Kidney epithelial cell (primary cell): ENCODE measurements at places on chromosomes 16 and 17.

DNA sequence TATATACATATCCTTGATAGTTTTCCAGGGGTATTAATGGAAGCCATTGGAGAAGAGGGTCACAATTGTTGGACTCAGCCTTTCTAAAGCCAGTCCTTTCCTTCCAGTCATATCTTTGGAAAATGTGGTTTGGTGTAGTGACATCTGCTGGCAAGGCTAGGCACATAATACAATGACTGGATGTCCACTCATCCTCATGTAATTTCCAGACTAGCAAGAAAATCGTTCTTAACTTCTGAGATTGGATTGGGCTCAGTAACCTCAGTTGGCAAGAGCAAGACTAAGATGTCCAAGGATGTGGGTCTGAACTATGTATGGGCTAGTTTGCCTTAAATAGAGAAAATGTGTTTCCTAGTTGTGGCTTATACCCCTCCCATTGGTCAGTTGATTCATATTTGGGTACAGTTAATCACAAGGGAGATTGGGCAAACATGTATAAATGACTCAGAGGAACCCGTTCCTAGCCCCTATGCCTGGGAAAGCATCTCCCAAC is 8.7 kb upstream of the KAT7 start:
- DNase-seq: peak; percentile 18

DNA sequence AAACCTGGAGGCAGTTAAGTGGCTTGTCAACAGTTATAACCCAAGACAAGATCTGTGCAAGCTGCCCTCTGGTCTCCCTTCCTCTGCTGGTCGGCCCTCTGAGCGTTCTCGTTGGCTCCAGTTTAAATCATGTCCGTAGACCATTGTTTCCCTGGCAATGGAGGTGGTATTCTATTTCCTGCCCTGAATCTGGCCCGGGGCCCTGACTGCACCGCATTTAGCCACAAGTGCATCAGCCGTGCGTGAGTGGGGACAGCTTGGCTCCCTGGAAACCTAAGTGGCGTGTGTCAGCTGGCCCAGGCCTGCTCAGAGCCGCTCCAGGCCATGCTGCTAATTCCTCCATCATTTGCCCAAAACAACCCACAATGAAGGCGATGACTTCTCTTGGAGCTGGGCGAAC is 15.0 kb upstream of the MYLK3 start:
- no peak for DNase-seq

GRCh38 chr17:58531661-58532554 is 17.5 kb upstream of the MTMR4 start:
- no peak for DNase-seq

- no peak for DNase-seq
Measured at GRCh38 chr17:81608082-81608481, 28.8 kb downstream of the NPLOC4 start.

DNA sequence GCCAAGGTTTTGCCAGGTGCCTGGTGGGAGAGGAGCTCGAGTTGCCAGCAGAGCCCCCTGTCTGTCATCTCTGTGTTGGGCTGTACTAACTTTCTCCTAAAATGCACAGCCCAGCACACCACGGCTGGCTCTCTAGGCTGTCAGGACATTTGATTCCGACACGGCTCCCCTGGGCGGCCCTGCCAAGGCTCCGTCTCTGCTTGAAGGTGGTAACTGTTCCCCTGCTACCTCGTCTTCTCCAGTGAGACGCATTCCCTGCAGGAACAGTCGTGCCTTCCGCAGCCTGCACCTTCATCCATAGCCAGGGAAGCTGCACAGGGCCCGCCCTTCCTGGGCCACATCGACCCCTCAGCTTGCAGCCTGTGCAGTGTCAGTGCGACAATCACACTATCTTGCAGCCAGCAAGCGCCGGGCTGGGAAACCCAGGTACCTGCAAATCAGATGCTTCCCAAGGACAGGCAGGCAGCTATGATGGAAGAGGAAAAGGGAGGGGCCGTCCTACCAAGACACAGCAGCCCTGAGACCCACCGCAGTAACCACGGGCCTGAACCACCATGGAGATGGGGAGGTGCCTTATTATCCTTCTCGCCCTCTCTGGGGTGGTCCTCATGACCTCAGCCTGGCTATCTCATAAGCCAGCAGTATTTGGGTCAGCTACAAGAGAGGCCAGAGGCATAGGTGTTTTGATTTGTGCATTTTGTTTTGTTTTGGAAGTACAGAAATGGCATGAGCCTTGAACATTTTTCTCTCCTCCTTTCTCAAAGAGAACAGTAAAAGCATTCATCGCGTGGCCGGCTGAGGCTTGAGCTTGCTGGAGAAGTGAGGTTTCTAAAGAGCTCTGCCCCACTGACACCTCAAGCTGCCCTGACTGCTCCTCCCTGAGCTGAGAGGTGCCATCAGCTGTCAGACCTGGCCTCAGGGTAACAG is 361.7 kb upstream of the TNRC6C start:
- DNase-seq: no peak

DNA sequence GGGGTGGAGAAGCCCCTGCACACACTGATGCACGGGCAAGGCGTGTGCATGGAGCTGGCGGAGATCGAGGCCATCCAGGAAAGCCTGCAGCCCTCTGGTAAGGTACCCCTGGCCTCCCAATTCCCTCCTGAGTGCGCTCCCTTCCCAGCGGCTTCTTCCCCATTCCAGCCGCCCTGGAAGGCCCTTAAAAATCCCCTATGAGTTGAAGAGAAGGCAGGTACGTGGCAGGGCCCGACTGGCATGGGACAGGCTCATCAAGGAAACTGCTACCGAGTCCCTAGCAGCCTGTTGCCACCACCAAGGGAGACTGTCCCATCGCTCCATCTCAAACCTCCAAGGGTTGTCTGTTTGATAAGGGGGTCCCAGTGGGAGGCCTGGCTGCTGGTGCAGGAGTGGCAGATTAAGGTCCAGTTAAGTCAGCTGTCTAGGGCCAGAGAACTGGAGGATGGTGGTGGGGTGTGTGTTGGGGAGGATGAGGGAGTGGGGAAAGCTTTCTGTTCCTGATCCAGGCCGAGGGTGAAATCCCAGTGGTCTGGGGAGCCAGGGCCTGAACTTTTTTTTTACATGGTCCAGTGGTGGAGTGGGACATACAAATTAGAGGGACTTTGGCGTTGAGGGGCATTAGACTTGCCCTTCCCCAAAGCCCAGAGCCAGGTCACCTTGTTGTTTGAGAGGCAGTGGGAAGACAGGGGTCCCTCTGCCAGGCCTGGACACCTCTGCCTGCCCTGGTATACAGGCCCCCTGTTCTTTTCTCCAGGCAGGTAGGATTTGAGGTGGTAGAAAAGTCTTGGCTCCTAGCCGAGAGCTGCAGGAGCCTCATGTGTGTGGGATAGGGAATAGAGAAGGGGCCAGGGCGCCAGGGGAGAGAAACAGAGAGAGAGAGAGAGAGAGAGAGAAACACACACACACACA is 994 bp downstream of the IGFBP4 start:
- no peak for DNase-seq

- no peak for DNase-seq
Measured at GRCh38 chr17:35162755-35163154, 15.1 kb downstream of the UNC45B start.

- DNase-seq: no peak
Measured at GRCh38 chr16:50282010-50282538, 15.7 kb downstream of the ADCY7 start.

GRCh38 chr17:75133001-75133400 is 1.5 kb upstream of the NT5C start:
- DNase-seq: no peak

DNA sequence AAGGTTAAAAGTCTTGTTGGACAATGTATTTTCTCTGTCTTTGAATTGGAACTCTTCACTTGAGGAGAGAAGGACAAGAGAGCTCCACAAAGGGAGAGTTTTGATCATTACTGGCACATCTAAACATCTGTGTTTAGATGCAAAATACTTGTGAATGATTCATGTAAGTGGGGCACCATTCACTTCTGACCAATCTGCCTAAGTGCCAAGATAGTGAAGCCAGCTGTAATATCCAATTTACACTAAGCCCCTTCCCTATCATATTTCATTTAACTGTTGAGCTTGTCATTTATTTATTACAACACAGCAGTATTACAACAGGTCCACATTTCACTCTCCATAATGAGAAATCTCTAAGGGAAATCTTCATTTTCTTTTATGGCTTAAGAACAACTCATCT is 832.3 kb upstream of the GOT2 start:
- DNase-seq: no peak

GRCh38 chr17:49229076-49229804 is 1.3 kb downstream of the PHOSPHO1 start:
- no peak for DNase-seq

- no peak for DNase-seq
Measured at GRCh38 chr17:43079641-43080302, 45.4 kb downstream of the BRCA1 start.

GRCh38 chr17:36641331-36641876 is 40.0 kb downstream of the MRM1 start:
- no peak for DNase-seq

GRCh38 chr17:32485261-32486110 is 1.3 kb upstream of the CDK5R1 start:
- no peak for DNase-seq

DNA sequence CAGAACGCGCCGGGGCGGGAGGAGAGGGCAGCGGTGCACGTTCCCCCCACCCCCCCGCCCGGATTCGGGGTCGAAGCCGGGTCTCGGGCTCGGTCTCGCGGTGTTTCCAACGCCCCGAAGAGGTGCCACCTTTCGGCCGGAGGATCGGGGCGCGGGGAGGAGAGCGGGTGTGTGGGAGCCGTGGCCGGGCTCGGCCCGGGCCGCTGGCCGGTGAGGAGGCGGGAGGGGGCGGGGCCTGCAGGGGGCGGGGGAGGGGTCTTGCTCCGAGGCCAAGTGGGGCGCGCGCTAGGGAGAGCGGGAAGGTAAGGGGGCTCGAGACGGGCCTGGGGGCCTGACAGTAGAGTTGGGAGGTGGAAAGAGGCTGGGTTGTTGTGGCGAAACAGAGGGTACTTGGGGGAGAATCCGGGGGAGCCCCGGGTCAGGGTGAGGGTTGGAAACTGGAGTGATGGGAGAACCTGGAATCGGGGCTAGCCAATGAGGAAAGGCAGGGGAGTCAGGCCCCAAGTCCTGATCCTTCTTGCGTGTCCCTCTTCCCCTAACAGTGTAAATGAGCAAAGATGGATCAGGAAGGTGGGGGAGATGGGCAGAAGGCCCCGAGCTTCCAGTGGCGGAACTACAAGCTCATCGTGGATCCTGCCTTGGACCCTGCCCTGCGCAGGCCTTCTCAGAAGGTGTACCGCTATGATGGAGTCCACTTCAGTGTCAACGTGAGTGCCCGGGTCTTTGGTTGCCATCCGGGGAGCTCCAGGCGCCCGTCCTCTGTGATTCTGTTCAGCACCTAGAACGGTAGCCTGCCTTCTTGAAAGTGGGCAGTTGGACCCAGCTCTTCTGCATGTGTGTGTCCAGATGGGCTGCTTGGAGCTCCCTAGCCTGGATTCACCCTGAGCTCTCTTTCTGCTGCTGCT is 873 bp downstream of the SETD1A start:
- DNase-seq: no peak

DNA sequence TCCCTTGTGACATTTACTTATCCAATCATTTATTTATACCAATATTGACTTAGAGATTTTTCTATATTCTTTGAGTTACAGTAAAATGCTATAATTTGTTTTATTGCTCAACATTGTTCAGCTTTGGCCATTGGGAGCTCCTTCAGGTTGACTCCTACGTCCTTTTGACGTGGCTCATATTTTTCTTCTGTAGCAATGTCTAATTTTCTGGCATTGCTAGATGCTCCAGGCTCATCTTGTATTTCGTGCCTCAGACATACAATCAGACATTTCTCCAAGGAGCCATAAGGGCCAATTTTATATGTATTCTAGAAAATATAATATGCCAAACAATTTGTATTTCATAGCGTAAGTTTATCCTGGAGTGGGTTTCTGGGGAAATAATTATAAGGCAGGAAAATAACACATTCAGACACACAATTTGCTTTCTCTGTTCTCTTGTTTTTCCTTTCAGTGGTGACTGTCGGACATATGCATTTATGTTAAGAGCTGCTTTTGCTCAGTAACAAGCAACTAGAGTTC is 355.1 kb upstream of the MON1B start:
- DNase-seq: no peak

DNA sequence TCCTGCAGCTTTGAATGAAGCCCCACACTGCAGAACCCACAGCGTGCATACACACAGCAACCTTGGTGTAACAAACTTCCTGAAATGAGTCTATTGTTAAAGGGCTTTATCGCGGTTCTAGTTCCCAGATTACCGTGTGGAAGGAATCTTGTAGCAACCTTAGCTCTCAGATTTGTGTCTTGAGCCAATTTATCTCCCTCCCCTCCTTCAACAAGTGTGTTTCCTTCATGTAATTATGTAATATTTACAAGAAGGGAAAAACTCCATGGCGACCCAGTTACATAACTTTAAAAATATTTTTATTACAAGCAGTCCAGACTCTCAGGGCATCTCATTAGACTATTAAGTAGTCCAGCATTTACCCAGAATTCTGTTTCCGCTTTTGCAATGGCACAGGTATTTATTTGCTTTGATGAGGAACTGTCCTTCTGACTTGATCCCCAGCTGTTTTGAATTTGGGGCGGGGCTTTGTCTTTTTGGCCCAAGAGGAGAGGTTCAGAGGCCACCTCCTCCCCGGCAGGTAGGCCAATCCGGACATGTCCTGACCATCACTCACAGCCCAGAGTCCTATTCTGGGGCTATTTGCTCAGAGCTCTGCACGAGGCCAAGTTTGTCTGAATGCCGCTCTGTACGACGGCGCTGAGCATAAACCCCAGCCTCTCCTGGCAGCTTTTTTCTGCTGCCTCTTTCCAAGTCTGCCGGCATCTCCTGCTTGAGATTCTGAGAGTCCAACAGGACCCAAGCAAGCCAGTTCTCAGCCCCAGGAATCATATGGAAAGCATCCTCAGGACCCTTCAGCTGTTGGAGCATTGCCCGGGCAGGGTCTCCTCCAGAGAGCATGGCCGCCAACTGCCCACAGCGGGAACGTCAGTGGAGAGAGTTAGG is 35.6 kb downstream of the CLEC16A start:
- no peak for DNase-seq

DNA sequence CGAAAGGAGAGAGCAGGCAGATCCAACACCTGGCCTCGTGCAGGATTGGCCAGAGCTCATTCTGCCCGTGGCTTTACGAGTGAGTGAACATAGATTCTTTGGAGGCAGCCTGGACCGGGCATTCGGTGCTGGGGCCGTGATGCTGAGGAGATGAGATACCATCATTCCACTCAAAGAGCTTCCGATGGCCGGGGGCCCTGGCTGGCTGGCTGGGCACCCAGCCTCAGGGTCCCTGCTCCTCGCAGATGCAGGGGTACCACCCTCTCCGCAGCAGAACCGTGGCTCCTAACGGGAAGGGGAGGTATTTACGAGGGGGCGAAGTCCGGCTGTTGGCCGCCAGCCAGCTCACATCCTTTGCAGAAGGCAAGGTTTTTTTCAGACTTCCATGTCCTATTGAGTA is 66.1 kb upstream of the FOXF1 start:
- DNase-seq: no peak
